ENCODE measurements at places on chromosomes 16 and 17.

- no peak for DNase-seq
Measured at GRCh38 chr16:66578651-66579531, at the start of gene CMTM2. Gene CMTM2, plus strand, starts transcription at chr16:66579463. Its CDS starts 145 bp downstream, at chr16:66579608.

- DNase-seq: no peak
Measured at GRCh38 chr16:57613514-57613913, 14.9 kb upstream of the ADGRG1 start.

DNA sequence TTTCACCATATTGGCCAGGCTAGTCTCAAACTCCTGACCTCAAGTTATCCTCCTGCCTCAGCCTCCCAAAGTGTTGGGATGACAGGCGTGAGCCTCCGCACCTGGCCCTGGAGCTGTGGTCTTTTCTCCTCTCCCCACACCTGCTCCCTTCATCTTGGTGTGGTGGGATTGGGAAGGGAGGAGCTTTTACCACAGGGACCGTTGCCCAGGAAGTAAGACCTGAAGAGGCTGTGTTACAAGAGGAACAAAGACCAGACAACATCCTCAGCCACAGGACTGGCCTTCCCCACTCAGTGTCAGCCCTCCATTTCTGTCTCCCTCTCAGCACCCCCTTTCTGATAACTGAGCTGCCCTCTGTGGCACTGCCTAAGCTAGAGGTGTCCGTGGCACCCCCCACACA lies 9.4 kb upstream of the C17orf113 start:
- DNase-seq: no peak

DNA sequence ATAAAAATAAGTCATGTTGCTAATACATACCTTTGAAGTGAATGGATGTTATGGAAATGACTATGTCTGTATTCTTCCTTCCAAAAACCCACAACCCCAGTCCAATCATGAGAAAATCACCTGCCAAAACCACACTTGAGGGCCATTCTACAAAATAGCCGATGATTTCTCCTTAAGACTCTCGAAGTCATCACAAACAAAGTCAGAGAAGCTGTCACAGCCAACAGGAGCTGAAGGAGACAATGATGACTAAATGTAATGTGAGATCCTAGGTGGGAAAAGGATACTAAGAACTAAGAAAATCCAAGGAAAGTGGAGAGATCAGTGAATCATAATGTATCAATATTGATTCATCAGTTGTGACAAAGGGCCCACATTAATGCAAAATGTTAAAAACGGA lies 432.9 kb upstream of the DYNLRB2 start:
- no peak for DNase-seq

DNA sequence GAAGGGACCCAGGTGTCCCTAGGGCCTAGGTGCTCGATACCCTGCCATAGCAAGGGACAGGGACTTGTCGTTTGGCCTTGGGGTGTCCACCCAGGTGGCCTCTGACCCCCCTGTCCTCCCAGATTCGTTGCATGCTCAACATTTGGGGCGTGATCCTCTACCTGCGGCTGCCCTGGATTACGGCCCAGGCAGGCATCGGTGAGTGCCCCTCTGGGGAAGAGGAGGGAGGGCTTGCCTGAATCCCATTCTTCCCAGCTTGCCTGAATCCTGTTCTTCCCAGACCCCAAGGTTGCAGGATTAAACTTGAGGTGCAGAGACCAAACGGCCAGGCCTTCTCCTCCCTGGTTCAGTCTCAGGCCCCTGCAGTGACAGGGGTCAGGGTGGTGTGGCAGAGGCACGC lies 3.2 kb downstream of the SLC12A3 start:
- DNase-seq: no peak

DNA sequence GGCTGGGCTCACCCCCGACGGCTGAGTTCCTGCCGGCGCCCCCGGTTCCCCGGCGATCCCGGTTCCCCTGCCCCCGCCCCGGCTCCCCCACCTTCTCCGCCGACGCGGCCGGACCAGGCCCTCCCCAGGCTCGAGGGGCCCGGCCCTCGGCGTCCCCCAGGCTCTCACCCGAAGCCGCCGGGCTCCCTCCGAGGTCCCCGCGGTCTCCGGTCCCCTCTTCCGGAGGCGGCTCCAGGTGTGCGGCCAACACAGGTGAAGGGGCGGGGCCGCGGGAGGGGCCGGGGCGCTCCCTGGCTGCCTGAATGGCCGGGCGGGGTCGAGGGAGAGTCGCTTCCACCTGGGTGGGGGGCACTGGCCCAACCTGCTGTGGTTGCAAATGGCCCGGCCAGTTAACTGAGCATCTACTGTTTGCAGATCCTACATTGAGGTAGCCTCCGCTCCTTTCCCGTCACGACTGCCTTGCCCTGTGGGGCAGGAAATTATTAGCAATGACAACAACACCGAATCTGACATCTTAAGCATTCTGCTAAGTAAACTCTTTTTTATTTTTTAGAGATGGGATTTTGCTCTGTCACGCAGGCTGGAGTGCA lies at the start of gene BICDL2:
Gene BICDL2 (minus strand): TSS at position 219 of the 590 bp plus-strand sequence. CDS start 1,448 bp downstream, outside the sequence.
- no peak for DNase-seq

GRCh38 chr17:13728781-13729180 lies 127.1 kb upstream of the HS3ST3A1 start:
- no peak for DNase-seq

DNA sequence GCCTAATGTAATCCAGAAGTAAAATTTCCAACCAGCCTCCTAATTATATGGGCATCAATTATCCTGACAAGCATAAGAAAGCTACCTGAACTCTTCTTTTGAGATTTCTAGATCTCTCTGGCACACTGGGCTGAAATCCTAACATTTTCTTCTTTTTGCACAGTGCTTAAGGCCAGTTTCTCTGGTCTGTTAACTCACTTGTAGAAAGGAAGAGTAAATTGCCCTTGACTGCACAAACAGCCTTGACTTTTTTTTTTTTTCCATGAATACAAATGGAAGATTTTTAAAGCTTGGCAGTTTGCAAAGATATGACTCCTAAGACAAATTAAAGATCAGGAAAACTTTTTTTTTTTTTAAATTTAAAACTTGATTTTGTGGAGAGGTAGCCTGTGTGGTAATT lies 291.2 kb upstream of the MON1B start:
- no peak for DNase-seq

- DNase-seq: no peak
Measured at GRCh38 chr17:40857535-40857934, 9.5 kb downstream of the KRT12 start.

GRCh38 chr16:64983963-64984362 lies 137.9 kb downstream of the CDH11 start:
- DNase-seq: no peak

DNA sequence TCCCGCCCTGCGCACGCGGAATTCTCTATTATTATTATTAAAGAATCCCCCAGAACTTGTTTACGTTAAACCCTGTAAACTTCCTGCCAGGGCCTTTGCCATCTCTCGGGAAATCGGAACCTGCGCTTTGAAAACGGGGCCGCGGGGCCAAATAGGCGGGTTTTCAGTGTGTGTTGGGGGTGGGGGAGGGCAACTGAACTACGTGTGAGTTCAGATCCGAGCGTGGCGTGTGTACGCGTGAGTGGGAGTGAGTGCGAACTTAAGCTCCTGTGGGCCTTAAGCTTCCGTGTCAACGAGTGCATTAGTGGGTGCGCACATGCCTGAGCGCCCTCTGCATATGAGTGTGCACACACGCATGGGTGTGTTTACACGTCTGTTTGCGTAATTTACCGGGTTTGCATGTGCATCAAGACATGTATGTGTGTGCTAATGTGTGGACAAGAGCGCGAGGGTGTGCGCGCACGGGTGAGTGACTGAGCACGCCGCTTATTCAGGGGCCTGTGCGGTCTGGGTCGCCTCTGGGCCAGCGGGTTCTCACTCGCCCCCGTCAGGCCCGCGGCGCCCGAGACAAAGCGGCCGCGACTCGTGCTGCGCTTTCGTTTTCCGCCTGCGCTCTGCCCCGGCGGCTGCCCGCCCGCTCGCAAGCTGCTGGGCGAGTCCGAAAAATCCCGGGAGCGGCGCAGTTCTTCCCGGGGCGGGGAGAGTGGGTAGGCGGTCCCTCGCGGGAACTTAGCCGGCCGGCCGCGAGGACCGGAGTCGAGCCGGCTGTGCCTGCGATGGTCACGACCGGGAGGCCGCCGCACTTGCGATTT lies 1.2 kb upstream of the FOXF1 start:
- DNase-seq: no peak

GRCh38 chr16:2912330-2913199 lies 834 bp downstream of the FLYWCH1 start:
- DNase-seq: no peak

DNA sequence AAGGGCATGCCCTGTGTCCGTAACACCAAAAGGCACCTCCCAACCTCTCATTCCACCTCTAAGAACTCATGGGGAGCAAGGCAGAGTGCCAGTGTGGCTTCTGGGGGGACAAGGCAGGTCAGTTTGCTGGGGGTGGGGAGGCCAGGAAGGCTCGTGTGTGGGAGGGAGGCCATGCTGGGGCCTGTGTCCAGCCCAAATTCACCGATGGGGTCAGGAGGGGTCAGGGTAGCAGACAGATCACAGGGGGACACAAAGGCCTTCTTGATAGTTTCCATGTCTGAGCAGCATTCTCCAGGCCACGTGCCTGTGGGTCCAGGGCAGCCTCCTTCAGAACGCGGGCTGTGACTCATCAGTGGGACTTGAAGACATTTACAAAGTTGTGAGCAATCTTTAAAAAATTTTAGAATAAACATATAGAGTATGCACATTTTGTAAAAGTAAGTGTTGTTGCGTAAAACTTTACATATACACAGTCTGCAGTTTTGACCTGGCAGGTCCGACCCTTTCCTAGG lies 20.9 kb downstream of the SPACA3 start:
- DNase-seq: no peak

DNA sequence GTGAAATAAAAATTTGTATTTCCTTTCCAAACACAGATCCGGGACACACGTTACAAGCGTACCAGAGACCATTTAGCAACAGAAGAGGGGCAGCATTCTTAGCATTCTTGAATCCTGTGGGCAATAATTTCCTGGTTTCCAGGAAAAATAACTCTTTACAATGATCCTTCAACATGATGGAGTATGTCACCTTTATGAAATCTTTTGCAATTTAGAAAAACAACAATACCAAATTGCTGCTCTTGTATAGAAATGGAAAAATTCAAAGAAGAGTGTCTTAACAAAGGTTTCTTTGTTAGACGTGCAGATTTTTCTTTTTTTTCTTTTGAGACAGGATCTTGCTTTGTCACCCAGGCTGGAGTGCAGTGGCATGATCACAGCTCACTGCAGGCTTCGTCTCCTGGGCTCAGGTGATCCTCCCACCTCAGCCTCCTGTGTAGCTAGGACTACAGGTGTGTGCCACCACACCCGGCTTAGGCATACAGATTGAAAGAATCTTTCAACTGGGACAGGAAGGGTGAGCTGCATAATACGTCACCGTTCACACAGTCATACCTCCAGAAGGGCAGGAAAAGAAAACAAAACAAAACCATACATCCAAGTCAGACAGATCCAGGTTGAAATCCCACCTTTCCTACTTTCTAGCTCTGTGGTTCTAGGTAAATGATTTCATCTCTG lies 10.8 kb upstream of the GCSH start:
- no peak for DNase-seq

GRCh38 chr17:50585346-50585745 lies 24.8 kb downstream of the CACNA1G start:
- DNase-seq: no peak

- DNase-seq: no peak
Measured at GRCh38 chr17:80884811-80885210, 106.8 kb upstream of the CHMP6 start.

GRCh38 chr17:19705201-19705600 lies 11.2 kb downstream of the SLC47A2 start:
- DNase-seq: no peak

DNA sequence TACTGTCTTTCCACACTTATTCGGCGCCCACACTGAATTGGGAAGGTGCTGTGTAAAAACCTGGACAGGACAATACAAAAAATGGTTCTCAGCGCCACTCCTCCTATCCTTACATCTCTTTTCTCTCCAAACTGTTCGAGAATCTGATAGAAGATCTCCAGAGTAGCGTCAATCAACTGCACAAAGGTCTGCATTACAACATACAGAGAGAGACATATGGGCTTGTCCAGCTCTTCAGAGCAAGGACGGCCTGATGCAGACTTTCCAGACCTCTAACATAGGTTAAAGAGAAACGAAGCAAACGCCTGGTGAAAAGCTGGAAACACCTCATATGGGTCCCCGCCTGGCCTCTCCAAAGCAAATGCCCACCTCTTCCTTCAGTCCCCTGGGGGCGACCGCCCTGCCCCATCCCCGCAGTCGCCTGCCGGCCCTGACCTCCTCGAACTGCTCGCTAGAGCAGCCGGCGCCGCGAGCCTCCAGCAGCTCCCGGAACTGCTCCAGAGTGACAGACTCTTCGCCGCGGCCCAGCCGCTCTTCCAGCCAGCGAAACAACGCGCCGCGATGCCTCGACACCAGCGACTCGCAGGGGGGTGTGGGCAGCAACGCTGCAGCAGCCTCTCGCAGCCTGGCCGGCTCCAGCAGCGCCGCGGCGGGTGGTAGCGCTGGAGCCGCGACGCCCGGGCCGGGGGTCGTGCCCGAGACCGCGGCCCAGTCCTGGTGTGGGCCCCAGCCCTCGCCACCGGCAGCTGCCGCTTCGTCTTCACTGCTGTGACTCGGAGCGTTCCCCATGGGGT lies 526 bp downstream of the ZZEF1 start:
- DNase-seq: peak; percentile 45

- no peak for DNase-seq
Measured at GRCh38 chr17:17500999-17501605, 4.9 kb upstream of the RASD1 start.

- no peak for DNase-seq
Measured at GRCh38 chr16:86320237-86320595, 190.1 kb upstream of the FOXF1 start.

DNA sequence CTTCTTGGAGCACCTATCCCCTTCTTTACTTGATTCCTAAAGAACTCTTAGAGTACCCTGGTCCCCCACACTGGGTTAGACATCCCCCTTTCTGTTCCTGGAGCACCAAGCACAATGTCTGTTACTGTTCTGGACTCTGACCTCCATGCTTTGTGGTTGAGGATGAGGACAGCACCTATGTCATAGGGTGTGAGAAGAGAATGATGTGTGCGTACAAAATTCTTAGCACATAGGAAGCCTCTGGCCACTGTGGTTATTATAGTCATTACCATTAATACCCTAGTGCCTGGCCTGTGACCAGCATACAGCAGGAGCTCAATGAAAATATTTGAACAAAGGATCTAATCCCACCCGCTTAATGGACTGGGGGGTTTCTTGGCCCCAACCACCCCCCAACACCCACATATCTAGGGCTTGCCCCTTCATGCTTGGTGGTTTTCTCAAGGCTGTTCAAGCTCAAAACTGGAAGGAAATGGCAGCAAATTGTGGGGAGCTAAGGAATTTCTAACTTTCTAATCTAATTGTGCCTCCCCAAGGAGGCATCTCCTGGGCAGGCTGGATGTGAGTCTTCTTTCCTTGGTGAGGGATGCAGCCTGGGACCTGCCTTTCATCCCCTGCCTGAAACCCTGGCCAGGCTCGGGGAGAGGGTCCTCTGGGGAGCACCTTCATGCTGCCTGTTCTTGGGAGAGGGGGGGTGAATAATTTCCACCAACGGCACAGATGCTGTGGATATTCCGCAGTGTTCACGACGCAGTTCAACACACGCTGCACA lies 1.5 kb upstream of the CMIP start:
- no peak for DNase-seq

- no peak for DNase-seq
Measured at GRCh38 chr17:53101706-53102105, 721.0 kb upstream of the KIF2B start.

GRCh38 chr17:79676796-79677195 lies 53.9 kb upstream of the ENPP7 start:
- no peak for DNase-seq

- no peak for DNase-seq
Measured at GRCh38 chr17:179781-180380, 1.6 kb downstream of the DOC2B start.

- peak; percentile 29 for DNase-seq
Measured at GRCh38 chr17:40025991-40026815, 11.0 kb downstream of the CSF3 start.
